IPS DF 6.9 (cell line): ENCODE measurements at places on chromosomes 16 and 17.

DNA sequence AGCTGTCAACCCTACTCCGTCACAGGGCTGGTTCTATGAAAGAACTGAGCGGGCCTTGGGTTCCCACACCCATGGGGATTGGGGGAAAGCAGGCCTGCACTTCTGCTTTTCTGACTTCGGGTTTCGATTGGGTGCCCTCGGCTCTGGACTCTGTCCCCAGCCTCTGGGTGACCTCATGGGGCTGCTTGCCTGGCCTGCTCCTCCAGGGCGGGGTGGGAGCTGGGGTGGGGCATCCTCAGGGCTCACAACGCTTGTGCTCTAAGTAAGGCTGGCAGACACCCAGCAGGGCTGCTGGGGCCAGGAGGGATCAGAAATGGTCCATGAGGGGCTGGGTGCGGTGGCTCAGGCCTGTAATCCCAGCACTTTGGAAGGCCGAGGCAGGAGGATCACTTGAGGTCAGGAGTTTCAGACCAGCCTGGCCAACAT is 19.2 kb downstream of the ARHGAP27 start:
- no peaks in the 10 kb centered on the region for H3K36me3 ChIP-seq
- H3K4me3 ChIP-seq: no peak overlapping the region
- H3K4me1 ChIP-seq: no peaks in the 10 kb centered on the region; the same call in 1 of the 2 replicates
- no peak overlapping the region for H3K27ac ChIP-seq

GRCh38 chr17:28950752-28951427 is 428 bp downstream of the PHF12 start:
- H3K36me3 ChIP-seq: no peaks in the 10 kb centered on the region
- DNase-seq: no peak
- H3K4me3 ChIP-seq: peak overlapping the region; percentile 81
- H3K27ac ChIP-seq: no peak overlapping the region
- H3K4me1 ChIP-seq: peaks cover 2% of the 10 kb centered on the region; the same call in 1 of the 2 replicates

DNA sequence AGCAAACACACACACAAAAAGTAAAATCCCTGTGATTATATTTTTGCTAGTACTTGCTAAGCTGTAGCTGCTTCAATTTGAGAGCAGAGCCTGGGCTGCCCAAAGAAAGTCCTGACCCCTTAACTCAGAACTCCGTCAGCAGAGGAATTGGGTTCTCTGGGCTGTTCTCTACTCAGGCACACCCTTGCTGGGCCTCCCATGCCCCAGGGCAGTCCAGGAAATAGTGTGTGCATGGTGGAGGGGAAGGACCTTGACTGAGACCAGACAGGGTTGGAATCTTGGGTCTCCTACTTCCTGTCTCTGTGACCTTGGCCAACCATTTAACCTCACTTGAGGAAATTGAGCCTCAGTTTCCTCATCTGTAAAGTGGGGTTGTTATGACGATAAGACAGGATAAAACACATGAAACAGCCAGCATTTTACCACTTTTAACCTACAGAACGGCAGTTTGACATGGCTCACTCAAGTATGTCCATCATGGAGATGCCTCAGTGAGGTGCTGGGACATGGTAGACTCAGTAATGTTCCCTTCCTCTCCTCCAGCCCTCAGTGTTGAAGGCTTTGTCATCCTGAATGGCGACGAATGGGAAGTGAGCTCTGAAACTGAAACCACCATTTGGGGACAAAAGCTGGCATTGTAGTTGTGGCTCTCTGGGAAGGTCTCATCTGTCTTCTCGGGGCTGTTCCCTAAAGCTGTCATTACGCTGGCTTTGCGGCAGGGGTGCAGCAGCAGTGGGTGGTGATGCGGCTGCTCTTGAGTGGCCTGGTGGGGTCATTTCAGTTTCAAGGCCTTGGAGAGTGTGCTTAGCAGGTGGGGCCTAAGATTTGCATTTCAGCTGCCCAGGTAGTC is 74.9 kb downstream of the CMIP start:
- H3K4me1 ChIP-seq: no peaks in the 10 kb centered on the region
- H3K4me3 ChIP-seq: no peak overlapping the region
- no peak for DNase-seq
- H3K36me3 ChIP-seq: no peaks in the 10 kb centered on the region

GRCh38 chr17:9937241-9937761 is 32.2 kb upstream of the RCVRN start:
- no peak for DNase-seq
- no peak overlapping the region for H3K27ac ChIP-seq
- no peaks in the 10 kb centered on the region for H3K36me3 ChIP-seq
- H3K4me1 ChIP-seq: no peaks in the 10 kb centered on the region
- no peaks in the 10 kb centered on the region for H3K27me3 ChIP-seq

GRCh38 chr16:11193494-11193893 is 62.5 kb downstream of the SOCS1 start:
- no peak overlapping the region for H3K27ac ChIP-seq
- no peak for DNase-seq
- no peak overlapping the region for H3K4me3 ChIP-seq
- no peaks in the 10 kb centered on the region for H3K36me3 ChIP-seq

DNA sequence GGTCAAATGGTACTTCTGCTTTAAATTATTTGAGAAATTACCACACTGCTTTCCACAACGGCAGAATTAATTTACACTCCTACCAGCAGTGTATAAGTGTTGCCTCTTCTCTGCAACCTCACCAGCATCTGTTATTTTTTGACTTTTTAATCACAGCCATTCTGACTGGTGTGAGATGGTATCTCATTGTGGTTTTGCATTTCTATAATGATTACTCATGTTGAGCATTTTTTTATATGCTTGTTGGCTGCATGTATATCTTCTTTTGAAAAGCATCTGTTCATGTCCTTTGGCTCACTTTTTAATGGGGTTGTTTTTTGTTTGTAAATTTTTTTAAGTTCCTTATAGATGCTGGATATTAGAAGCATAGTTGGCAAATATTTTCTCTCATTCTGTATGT is 446.7 kb downstream of the PMP22 start:
- H3K27ac ChIP-seq: no peak overlapping the region
- H3K27me3 ChIP-seq: no peaks in the 10 kb centered on the region
- no peak for DNase-seq
- no peaks in the 10 kb centered on the region for H3K4me1 ChIP-seq
- H3K4me3 ChIP-seq: no peak overlapping the region

DNA sequence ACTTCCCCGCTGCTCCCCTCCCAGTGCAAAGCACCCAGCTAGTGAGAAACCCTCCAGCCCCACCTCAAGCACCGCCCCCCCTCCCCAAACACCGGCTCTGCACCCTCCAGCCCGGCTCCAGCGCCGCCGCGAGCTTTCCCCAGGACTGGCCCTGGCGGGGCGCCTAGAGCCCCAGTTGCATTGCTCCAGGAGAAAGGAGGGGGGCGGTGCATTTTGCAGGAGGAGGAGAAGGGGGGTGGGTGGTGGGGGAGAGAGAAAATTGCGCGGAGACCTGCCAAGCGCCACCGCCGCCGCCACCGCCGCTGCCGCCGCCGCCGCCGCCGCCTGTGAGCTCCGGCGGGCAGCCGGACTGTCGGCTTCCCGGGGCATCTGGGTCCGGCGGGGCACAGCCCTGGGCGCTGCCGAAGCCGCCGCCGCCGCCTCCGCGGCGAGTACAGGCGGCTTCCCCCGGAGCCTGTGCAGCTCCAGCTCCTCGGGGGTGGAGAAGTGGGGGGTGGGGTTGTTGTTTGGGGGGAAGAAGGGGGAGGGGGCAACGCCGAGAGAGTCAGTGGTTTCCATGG is 333 bp upstream of the NOG start:
- H3K27ac ChIP-seq: no peak overlapping the region
- H3K36me3 ChIP-seq: no peaks in the 10 kb centered on the region
- peak overlapping the region; percentile 74; the same call in 1 of the 2 replicates for H3K4me3 ChIP-seq
- no peak for DNase-seq
- peaks cover 17% of the 10 kb centered on the region; the same call in 1 of the 2 replicates for H3K27me3 ChIP-seq

- H3K27ac ChIP-seq: no peak overlapping the region
- no peaks in the 10 kb centered on the region for H3K27me3 ChIP-seq
- no peak for DNase-seq
- no peak overlapping the region for H3K4me3 ChIP-seq
These were observed 177.3 kb downstream of the SEC14L1 start for GRCh38 chr17:77318021-77318420.

GRCh38 chr17:77424585-77425344 is 284.0 kb downstream of the SEC14L1 start:
- no peaks in the 10 kb centered on the region for H3K27me3 ChIP-seq
- no peak for DNase-seq
- no peak overlapping the region for H3K4me3 ChIP-seq
